ENCODE measurements at places on chromosomes 4 and X. TPM values are rescaled to one million over a fixed set of nuclear protein-coding genes. Genes with fewer than 3 reads are reported as not detected.

Gene FAM184B
- not detected for total RNA-seq

Gene BCORL1
- 7.1 TPM for total RNA-seq

Gene CPE
- total RNA-seq, result 28.6 TPM

Gene CDX4
- total RNA-seq, result 1.1 TPM

Gene FAM9C
- total RNA-seq, result not detected

Gene RHOXF1
- total RNA-seq, result 2.1 TPM

Gene GAGE1
- total RNA-seq, result not detected

Gene MSANTD1
- 0.36 TPM for total RNA-seq

Gene RTL5
- 2.4 TPM for total RNA-seq

Gene TSPAN6
- 17.0 TPM for total RNA-seq

DNA sequence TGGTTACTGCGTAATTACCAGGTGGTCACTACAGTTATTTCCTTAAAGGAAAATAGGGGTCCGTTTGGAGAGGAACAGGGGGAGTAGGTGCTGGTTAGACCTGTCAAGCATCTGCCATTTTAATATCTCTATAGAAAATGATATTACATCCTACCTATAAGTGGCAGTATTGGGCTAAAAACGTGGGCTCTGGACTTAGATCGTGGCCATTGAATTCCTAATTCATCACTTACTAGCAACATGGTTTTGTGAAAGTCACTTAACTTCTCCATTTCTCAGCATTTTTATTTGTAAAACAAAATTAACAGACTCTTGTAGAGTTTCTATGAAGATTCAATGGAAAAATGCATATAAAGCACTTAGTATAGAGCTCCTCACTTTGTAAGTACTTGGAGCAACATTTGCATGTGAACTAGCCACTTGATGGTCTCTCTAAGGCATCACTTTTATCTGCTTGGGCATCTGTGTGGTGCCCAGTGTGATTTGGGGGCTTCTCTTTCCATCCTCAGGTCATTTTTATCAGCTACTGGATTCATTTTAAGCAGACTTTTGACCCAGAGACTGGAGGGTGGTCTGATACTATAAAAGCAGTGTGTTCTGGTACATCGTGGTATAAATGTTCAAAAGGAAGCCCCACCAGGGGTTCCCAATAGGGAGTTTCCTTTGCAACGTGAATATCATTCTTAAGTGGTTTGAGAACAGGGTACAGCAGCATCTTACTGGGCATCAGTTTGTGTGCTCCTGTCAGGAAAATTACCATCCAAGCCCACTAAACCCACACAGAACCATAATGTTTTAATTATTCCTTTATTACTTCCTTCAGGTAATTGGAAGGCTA lies 42.7 kb upstream of the RASSF6 start:
- no peaks in the 10 kb centered on the region for H3K36me3 ChIP-seq
- H3K27me3 ChIP-seq, result no peaks in the 10 kb centered on the region
- no peaks in the 10 kb centered on the region for H3K4me1 ChIP-seq
- H3K4me3 ChIP-seq, result no peak overlapping the region
- no peak for DNase-seq

DNA sequence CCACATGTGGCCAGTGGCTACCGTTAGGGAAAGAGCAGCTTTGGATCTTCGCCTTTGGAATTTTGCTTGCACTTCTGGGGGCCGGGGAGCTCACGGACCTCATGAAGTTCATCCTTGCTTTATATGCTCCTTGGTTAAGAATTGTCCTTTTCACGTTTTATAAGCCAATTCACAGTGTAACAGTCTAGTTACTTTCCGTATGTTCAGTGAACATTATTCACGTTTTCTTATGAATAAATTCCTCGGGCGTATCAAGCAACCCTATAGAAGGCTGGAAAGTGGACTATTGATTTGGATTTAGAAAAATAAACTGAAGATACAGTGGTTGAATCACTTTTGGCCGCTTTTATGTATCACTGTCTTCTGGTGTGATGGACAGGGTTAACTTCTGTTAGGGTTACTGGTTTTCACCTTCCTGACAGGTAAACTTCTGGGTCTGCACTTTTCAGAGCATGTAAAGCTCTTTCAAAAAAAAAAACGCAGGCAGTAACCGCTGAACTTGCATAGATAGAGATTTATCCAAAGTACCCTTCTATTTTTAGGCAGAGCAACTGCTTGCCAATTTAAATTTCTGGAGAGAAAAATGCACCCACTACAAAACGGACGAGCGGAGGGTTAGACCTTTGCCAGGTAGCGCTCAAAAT lies 569 bp upstream of the PDLIM5 start:
- peaks cover 43% of the 10 kb centered on the region for H3K4me1 ChIP-seq
- no peaks in the 10 kb centered on the region for H3K27me3 ChIP-seq
- peak overlapping the region; percentile 100 for H3K4me3 ChIP-seq
- H3K36me3 ChIP-seq, result peaks cover 3% of the 10 kb centered on the region
- DNase-seq, result no peak

- H3K27me3 ChIP-seq, result no peaks in the 10 kb centered on the region
- no peak overlapping the region for H3K4me3 ChIP-seq
- no peaks in the 10 kb centered on the region for H3K4me1 ChIP-seq
- no peaks in the 10 kb centered on the region for H3K36me3 ChIP-seq
Observed at GRCh38 chr4:163603257-163603656, 108.8 kb downstream of the TMA16 start.

DNA sequence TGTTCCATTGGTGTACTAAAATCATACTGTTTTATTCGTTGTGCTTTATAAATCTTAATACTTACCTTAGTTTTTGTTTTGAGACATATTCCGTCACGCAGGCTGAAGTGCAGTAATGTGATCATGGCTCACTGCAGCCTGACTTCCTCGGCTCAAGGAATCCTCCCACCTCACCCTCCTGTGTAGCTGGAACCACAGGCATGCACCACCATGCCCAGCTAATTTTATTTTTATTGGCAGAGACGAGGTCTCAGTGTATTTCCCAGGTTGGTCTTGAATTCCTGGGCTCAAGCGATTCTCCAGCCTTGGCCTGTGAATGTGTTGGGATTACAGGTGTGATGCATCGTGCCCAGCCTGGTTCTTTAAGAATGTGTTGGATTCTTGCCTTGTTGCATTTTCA lies 24.4 kb upstream of the DCK start:
- no peak overlapping the region for H3K27ac ChIP-seq
- no peaks in the 10 kb centered on the region for H3K27me3 ChIP-seq
- DNase-seq, result no peak
- no peaks in the 10 kb centered on the region for H3K4me1 ChIP-seq
- H3K36me3 ChIP-seq, result peaks cover 6% of the 10 kb centered on the region

DNA sequence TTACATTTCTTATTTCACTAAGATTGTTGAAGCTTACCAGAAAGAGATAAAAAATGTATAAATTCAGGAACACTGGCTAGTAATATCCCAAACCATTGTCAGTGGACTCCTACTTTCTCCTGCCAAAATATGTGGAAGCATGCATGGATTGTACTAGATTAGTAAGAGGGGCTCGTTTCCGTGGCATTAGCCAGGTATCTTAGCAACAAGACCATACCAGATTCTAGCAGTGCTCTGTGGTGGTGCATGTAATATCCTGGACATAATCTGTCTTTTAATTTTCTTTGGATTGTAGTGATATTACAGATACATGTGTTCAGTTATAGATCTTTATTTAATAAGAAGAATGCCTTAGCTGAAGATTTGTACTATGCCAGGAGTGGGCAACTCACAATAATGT lies 371.9 kb upstream of the PITX2 start:
- DNase-seq, result no peak
- H3K36me3 ChIP-seq, result no peaks in the 10 kb centered on the region
- no peak overlapping the region for H3K4me3 ChIP-seq
- H3K27me3 ChIP-seq, result no peaks in the 10 kb centered on the region
